ENCODE measurements at places on chromosomes 1 and 21.

DNA sequence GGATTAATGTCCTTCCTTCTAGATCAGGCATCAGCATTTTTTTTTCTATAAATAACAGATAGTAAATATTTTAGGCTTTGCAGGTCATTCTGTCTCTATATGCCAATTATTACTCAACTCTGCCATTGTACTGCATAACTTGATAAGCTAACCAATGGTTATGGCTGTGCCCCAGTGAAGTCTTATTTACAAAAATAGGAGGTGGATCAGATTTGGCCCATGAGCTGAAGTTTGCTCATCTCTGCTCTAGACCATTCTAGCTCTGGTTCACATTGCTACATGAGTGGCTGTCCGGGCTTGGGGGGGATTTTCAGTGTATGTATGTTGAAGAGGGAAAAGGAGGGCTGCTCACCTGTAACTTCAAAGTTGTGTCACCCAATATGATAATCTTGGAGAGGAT lies 10.1 kb downstream of the RAB7B start:
- DNase-seq = no peak

- no peak for DNase-seq
These were observed 25.1 kb downstream of the GRHL3 start for GRCh38 chr1:24344090-24344742.

DNA sequence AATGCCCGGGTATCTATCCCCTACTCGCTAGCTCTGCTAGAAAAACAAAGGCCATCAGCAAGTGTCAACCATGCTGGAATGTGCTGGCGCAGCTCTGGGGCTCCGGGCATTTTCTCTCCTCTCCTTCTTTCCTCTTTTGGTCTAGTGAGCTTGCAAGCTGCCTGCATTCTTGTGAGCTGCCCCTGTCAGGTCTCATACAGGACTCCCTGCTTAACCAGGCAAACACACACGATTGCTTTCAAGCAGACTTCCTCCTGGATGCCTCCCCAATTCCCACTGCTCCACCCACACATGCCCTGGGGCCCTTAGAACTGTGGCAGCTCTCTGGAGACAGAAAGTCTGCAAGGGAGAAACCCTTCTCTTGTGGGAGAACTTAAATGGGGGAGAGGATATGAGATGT lies 35.7 kb upstream of the SUCO start:
- no peak for DNase-seq

GRCh38 chr21:17416139-17416538 lies 96.7 kb upstream of the CXADR start:
- no peak for DNase-seq

DNA sequence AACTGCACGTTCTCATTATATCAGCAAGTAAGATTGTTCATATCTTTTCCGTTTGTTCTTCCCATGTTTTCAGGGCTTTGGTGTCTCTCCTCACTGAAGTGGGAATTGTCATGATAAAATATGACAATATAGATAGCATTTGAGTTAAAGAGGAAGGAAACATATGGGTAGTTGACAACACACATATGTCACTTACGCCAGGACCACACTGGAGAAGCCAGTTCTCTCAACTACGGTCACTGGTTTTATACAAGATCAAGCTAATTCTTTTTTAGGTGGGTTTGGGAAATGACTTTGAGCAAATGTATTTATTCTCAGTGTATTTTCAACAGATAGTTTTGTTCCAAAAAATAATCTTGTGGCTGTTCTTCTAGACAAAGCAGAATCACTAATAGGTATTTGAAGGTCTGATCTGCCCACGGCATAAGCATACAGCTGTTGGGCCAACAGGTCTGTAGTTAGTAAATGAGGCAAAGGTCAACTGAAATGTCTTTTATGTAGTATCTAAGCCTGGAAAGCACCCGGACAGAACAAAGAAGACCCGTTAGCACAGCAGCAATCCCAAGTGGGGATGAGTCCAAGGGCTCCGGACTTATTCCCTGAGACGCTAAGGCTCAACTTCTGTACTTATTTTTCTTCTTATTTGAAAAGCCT lies 433.6 kb upstream of the ZP4 start:
- no peak for DNase-seq

All from NCI-H510A (cell line).